Body of pancreas (tissue), 4 donors: ENCODE measurements at places on chromosomes 4 and X. TPM values are rescaled to one million over a fixed set of nuclear protein-coding genes. Genes with fewer than 3 reads are reported as not detected.

DNA sequence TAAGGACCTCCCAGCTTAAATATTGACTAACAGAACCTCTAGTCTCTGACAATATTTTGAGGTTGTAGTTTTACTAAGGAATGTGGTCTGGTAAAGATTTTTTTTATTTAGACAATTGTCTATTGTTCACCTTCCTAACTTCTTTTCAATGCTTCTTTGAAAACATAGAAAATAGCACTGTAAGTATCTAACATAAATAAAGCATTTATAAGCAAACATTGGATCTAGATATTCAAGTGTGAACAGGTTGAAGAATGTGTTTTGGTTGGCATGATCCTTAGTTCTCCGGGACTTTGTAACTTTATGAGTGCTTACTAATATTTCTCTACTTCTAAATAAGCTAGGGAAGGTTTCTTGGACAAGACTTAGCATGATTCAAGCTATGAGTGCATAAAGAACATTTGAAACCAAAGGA is 285.4 kb upstream of the ARSJ start:
- H3K36me3 ChIP-seq = no peaks in the 10 kb centered on the region
- DNase-seq = no peak

GRCh38 chrX:132071254-132071653 is 48.2 kb downstream of the STK26 start:
- H3K4me1 ChIP-seq = no peaks in the 10 kb centered on the region
- no peaks in the 10 kb centered on the region for H3K27me3 ChIP-seq

GRCh38 chrX:133781174-133781573 is 204.2 kb downstream of the GPC3 start:
- no peaks in the 10 kb centered on the region for H3K36me3 ChIP-seq
- no peak overlapping the region for H3K4me3 ChIP-seq
- H3K27me3 ChIP-seq = no peaks in the 10 kb centered on the region
- no peak for DNase-seq

DNA sequence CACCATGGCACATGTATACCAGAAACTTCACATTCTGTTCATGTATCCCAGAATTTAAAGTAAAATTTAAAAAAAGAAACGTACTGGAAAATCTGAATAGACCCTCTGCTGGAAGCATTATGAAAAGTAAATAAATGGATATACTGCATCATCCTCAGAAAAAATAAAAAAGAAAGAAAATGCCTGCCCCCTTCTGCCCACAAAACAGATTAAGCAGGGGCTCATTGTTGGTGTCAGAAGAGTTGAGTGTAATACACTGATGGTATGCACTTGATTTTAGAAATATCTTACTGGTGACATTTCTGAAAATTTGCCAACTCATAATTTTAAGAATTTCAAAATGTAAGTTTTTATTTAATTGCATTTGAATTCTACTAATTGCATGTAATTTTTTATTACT is 77.8 kb downstream of the LRP2BP start:
- H3K36me3 ChIP-seq = no peaks in the 10 kb centered on the region
- no peak for DNase-seq
- H3K27ac ChIP-seq = no peak overlapping the region
- peaks cover 4% of the 10 kb centered on the region for H3K4me1 ChIP-seq
- no peak overlapping the region for H3K4me3 ChIP-seq

GRCh38 chr4:81528200-81528599 is 56.5 kb upstream of the RASGEF1B start:
- no peaks in the 10 kb centered on the region for H3K4me1 ChIP-seq
- no peaks in the 10 kb centered on the region for H3K36me3 ChIP-seq
- DNase-seq = no peak
- H3K4me3 ChIP-seq = no peak overlapping the region

GRCh38 chrX:40085714-40086113 is 12.0 kb downstream of the BCOR start:
- H3K4me3 ChIP-seq = no peak overlapping the region
- peaks cover 92% of the 10 kb centered on the region for H3K4me1 ChIP-seq
- DNase-seq = peak; percentile 73
- H3K36me3 ChIP-seq = no peaks in the 10 kb centered on the region

DNA sequence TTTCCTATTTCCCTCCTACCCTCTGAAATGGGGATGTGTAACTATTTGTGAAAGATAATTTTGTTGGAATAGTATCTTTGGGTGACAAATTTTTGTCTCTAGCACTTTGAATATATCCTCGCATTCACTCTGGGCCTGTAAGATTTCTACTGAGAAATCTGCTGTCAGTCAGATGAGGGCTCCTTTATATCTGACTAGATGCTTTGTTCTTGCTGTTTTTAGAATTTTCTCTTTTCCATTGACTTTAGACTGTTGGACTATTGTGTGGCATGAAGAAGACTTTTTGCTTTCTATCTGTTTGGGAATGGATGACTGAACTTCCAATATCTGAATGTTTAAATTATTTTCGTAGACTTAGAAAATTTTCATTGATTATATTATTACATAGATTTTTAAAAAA is 54.2 kb upstream of the GRID2 start:
- no peaks in the 10 kb centered on the region for H3K36me3 ChIP-seq
- DNase-seq = no peak
- no peak overlapping the region for H3K4me3 ChIP-seq
- H3K4me1 ChIP-seq = no peaks in the 10 kb centered on the region

DNA sequence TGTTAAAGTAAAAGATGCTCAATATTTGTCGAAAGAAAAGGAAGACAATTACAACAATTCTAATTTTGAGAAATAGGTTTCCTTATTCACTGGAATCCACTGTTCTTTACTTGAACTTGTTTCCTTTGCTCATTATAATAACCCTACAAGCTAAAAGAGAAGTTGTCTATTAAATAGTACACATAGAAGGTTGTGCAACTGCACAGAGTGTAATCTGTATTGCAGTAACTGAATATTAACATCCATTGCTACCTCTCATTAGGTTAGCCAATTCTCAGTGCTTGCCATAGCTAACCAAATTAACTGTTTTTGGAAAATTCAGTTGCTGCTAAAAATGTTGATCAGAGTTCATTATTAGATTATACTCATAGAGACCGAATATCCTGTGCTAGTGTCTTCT is 120.0 kb downstream of the PDLIM5 start:
- no peak overlapping the region for H3K27ac ChIP-seq
- H3K4me1 ChIP-seq = peaks cover 8% of the 10 kb centered on the region
- H3K27me3 ChIP-seq = no peaks in the 10 kb centered on the region
- no peak for DNase-seq

GRCh38 chr4:3283916-3284315 is 8.9 kb upstream of the RGS12 start:
- no peak overlapping the region for H3K27ac ChIP-seq
- H3K36me3 ChIP-seq = no peaks in the 10 kb centered on the region
- no peaks in the 10 kb centered on the region for H3K27me3 ChIP-seq
- no peaks in the 10 kb centered on the region for H3K4me1 ChIP-seq
- no peak overlapping the region for H3K4me3 ChIP-seq

DNA sequence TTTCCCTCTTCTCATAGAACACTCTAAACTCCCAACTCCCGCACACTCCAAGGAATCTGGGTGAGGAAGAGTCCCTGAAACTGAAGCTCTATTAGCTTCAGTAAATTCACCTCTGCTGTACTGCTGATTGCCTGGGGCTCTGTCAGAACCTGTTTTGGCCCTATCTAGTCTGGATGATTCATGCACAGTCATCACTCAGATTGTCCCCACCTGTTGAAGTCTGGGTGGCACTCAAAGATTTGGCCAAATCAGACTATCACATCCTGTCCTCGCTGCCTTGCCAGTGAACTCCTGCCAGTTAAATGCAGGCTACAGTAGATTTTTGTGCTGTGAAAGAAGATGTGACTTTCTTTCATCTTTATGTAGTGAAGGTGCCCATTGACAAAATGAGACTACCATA is 63.5 kb upstream of the EMCN start:
- no peak overlapping the region for H3K27ac ChIP-seq
- no peaks in the 10 kb centered on the region for H3K4me1 ChIP-seq
- H3K27me3 ChIP-seq = no peaks in the 10 kb centered on the region

DNA sequence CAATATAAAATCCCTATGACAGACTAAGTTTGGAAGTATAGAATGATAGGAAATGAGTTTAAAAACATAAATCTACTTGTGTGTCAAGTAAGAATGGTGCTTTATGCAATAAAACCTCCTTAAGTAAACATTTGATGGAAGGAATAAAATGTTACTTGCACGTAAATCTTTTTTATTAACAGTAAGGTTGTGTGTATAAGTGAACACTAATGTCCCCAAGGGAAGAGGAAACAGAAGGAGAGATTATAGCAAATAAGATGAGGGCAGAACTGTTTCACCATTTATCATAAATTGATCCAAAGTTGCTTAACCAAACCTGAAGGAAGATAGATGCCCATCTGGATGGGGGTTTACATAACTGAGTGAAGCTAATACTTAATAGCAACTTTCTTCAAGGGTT is 86.8 kb downstream of the FRMPD4 start:
- H3K27ac ChIP-seq = no peak overlapping the region
- DNase-seq = no peak
- H3K27me3 ChIP-seq = no peaks in the 10 kb centered on the region

DNA sequence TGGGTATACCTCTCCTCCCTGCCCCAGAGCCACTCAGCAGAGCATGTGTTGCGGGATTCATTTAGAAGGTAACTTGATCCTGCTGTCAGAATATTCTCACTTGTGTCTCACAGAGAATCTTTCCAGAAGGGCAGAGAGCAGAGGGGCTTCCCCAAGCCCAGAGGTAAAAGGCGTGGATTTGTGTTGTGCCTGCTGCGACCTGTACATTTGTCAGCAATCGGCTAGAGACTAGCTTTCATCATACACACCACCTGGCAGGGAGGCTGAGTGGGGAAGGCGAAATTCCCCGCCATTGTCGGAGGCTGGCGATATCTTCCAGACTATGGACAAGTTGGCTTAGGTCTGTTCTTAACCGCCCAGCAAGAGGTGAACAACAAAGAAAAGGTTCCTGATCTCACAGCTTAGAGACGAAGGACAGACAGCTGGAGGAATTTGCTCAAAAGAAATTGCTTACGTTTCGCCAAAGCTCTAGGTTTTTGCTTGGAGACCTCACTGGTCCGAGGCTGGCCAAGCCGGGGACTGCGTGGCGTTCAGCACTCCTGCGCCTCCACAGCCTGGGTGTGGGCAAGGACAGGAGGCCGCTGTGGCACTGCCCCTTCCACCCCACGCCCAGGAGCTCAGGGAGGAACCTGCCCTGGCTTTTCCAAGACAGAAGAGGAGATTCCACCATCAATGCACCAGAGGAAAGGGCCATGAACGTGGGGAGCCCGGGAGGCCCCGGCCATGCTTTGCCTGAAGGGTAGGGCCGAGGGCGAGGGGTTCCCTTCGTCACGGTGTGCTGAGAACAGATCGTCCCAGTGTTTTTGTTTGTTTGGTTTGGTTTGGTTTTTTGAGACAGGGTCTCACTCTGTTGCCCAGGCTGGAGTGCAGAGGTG is 69.4 kb downstream of the DCTD start:
- no peaks in the 10 kb centered on the region for H3K27me3 ChIP-seq
- no peak overlapping the region for H3K27ac ChIP-seq
- H3K4me1 ChIP-seq = no peaks in the 10 kb centered on the region
- H3K36me3 ChIP-seq = no peaks in the 10 kb centered on the region

DNA sequence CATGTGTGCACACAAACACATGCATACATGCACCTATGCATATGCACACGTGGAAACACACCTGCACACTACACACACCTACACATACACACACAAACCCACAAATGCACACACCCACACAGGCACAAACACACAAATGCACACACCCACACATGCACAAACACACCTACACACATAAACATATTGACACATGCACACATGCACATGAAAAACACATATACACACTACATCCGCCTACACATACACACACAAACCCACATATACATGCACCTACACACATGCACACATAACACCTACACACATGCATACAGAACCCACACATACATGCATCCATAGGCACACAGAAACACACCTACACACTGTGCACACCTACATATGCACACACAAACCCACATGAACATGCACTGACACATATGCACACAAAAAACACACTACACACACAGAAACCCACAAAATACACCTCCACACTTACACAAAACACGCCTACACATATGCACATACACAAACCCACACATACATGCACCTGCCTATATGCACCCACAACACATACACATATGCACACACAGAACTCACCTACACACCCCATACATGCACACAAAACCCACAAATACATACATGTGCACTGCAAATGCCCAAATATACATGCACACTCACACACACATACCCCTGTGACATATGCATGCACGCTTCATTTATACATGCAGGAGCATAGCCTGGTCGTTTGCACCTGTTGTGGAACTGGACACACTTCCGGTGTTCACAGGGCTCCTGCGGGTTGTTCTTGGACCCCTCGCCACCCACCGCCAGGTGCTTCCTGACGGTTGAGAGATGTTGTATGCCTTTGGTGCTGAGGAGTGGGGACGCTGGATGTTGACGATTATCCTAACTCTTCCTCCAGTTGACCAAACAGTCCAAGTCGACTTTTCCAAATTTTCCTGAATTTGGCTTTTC is 22.1 kb downstream of the CD99 start:
- H3K4me3 ChIP-seq = no peak overlapping the region
- no peaks in the 10 kb centered on the region for H3K27me3 ChIP-seq
- H3K27ac ChIP-seq = no peak overlapping the region
- peaks cover 23% of the 10 kb centered on the region for H3K4me1 ChIP-seq
- DNase-seq = no peak

DNA sequence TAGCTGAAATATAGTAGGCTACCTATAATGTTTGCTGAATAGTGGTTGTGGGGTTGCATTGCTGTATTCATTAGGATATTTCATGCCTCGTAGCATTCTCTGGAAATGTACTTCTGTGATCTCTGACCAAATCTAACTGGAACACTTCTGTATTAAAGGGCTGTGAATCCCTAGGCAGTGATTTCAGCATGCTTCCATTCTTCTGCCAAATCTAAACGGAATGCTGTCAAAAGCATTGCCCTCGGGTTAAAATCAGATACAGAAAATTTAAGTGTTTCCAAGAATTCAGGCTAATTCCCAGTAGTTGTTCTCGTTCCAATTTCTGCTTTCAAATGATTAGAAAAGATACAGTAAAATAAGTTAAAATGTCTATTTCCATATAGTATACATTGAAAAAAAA is 1847.5 kb upstream of the IGFBP7 start:
- no peaks in the 10 kb centered on the region for H3K27me3 ChIP-seq
- H3K36me3 ChIP-seq = no peaks in the 10 kb centered on the region
- no peak overlapping the region for H3K27ac ChIP-seq
- no peaks in the 10 kb centered on the region for H3K4me1 ChIP-seq
- no peak overlapping the region for H3K4me3 ChIP-seq

NIPAL1 gene
- 1.0 TPM for total RNA-seq

DRD5 gene
- not detected for total RNA-seq

TTC29 gene
- not detected for total RNA-seq

HS6ST2 gene
- 2.6 TPM for total RNA-seq

BBS12 gene
- total RNA-seq = not detected

ADGRL3 gene
- 1.0 TPM for total RNA-seq

RADX gene
- total RNA-seq = 2.3 TPM

RAB33A gene
- total RNA-seq = not detected

USP46 gene
- 6.9 TPM for total RNA-seq

TDO2 gene
- total RNA-seq = not detected

SPIN4 gene
- 3.9 TPM for total RNA-seq

SERTM2 gene
- not detected for total RNA-seq

FAM149A gene
- 51.4 TPM for total RNA-seq

BRS3 gene
- not detected for total RNA-seq

MSN gene
- total RNA-seq = 50.8 TPM
